ENCODE measurements at places on chromosomes 7 and 10.

- DNase-seq = peak; percentile 38
Measured at GRCh38 chr10:27223964-27224363, 16.6 kb downstream of the ACBD5 start.

DNA sequence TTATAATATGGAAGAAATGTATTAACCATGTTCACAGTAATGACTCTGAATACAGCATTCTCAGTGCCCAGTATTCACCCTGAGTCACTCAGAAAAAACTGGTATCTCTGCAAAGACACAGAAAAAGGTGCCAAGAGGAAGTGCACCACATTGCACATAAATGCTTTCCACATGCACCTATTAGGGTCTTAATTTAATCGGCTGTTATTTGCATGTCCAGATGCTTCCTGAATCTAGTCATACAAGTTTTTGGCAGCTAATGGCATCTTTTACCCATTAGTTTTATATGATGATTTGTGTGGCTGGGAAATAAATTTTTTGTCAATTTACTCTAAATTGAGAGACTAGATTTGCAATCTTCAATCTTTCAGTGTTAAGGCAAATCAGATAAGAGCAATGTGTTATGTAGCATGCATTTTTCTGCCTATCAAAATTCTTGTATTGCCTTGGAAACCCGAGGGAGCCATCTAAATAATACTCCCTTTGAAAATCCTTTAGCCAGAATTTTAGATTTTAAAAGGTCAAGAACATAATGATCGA is 58.2 kb downstream of the ZNF680 start:
- no peak for DNase-seq

- DNase-seq = no peak
Measured at GRCh38 chr7:27424749-27425148, 182.1 kb downstream of the EVX1 start.

- no peak for DNase-seq
Measured at GRCh38 chr10:47025540-47026300, 114.5 kb downstream of the PTPN20 start.

DNA sequence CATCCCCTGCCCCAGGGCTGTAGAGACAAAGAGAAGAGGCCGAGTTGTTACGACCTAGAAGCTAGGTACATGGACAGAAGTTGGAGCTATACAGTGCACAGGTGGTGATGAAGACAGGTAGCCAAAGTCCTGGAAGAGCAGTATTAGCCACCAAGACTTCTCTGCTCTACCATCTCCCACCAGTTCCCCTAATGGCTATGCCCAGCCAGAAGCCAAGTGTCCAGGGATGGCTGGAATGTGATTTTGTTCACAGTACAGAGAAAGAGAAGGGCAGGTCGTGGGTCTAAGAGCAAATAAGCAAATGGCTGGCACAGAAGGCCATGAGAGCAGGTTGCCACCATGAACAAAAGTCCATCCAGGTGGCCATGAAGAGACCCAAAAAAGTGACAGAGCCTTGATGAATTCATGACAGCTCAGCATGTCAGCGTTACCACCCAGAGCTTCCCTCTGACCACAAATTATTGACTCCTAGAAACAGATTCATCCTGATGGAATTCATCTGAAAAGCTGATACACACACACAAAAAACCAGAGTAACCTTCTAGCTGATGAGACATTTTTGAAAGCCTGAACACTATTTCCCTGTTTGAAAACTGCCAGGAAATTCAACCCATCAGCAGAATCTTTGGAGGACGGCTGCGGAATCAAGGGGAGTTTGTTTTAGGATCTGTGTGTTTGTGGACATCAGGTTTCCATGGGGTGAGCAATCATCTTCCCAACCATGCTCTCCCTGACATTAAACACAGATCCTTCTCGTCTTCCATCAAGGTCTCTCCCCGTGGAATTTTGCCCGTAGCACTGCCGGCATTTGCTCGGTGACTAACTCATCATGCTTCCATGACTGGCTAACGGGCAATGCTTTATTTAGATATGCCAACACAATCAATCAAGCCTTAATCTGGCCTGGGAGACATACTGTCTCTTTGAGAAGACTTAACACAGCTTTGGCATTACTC is 906.7 kb upstream of the AUTS2 start:
- no peak for DNase-seq

DNA sequence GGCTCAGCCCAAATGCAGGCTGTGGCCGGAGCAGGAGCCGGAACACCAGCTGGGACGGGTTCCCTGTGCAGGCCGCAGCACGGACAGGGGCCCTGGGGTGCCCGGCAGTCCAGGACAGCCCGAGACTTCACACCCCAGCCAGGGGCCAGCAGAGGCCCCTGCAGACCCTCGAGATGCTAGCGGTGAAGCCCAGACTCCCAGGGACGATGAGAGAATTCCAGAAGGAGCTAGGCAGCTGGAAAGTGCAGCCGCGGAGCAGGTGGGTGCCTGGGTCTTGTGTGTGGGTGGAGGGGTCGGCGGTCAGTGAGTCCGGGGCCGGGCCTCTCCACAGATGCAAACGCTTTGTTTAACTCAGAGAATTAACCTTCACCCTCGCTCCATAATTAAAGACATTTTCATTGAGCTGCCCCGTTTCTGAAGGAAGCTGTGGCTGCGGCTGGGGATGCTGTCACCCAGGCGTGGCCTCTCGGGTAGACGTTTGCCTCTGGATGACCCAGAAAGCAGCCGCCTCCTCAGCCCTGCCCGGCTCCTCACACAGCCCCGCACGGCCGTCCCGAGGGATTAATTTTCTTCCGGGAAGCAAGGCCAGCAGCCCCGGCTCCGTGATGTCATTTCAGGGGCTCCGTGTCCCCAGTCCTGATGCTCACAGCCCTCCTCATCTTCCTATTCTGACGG is 26.5 kb downstream of the KNDC1 start:
- no peak for DNase-seq

- DNase-seq = no peak
Measured at GRCh38 chr7:33742521-33742920, 162.8 kb upstream of the BMPER start.

- DNase-seq = no peak
Measured at GRCh38 chr7:90488220-90488619, 18.8 kb downstream of the PTTG1IP2 start.

DNA sequence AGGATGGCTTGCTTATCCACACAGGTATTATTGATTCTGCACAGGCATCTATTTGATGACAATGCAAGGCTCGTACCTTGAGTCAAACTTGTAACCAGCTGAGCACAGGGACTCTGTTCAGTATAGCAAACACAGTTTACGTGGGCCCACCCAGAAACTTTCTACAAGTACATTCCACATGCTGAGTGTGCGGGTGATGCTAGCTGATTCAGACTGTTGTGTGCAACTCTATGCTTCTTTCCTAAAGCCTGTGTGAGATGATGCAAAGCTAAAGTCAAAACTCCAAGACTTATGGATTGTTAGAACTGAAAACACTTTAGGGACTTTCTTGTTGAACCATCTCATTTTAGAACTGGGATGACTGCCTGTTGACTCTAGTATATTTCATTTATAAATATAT is 21.5 kb upstream of the CALD1 start:
- DNase-seq = no peak

GRCh38 chr7:29077176-29077575 is 69.2 kb downstream of the CPVL start:
- no peak for DNase-seq

DNA sequence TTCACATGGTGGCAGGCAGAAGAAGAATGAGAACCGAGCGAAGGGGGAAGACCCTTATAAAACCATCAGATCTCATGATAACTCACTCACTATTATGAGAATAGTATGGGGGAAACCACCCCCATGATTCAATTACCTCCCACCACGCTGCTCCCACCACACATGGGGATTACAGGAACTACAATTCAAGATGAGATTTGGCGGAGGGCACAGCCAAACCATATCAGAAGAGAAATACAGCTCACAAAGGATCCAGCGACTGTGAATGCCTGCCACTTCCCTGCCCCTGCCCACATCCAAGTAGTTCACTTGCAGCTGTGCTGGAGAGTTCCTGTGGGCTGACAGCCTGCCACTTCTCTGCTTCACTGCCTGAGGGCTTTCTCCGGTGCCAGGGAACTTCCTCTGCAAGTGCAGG is 148.7 kb downstream of the C7orf25 start:
- DNase-seq = no peak

DNA sequence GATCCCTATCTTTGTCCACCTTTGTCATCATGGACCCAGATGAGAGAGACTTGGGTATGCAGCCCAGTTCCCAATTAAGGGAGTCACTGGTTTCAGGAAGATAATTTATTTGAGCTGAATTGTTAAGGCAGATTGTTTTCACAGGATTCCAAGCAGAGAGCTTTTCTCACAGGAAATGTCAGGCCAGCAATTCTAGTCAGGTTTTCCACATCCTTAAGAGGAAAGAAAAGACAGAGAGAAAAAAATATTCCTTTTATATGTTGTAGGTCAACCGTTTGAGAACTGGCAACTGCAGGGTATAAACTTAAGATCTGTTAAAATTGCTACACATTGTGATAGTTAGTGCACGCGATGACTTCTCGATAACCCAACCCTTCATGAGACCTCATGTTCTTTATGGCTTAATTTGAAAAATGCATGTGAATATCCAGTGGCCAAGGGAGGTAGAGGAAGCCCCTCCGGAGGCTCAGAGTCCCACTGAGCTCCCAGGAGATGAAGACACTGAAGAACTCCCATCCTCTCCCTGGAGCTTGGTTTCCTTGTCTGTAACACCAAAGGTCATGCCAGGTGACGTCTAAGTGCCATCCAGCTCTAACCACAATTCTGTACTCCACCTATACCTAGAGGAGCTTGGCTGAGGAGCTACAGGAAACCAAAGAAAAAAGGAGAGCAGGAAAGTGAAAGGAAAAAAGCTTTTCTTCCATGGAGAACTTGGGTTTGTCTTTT is 45.6 kb downstream of the MINDY4 start:
- DNase-seq = no peak

- DNase-seq = no peak
Measured at GRCh38 chr7:90424720-90425119, 21.5 kb downstream of the CLDN12 start.

GRCh38 chr10:26485150-26485941 is 47.2 kb downstream of the APBB1IP start:
- DNase-seq = no peak

GRCh38 chr10:48769706-48770435 is 85.2 kb downstream of the WDFY4 start:
- DNase-seq = no peak

- DNase-seq = no peak
Measured at GRCh38 chr7:51354897-51355296, 38.3 kb upstream of the COBL start.

- no peak for DNase-seq
Measured at GRCh38 chr10:122981066-122981464, 864 bp downstream of the PSTK start.

- DNase-seq = no peak
Measured at GRCh38 chr10:110423650-110424049, 74.1 kb upstream of the DUSP5 start.

DNA sequence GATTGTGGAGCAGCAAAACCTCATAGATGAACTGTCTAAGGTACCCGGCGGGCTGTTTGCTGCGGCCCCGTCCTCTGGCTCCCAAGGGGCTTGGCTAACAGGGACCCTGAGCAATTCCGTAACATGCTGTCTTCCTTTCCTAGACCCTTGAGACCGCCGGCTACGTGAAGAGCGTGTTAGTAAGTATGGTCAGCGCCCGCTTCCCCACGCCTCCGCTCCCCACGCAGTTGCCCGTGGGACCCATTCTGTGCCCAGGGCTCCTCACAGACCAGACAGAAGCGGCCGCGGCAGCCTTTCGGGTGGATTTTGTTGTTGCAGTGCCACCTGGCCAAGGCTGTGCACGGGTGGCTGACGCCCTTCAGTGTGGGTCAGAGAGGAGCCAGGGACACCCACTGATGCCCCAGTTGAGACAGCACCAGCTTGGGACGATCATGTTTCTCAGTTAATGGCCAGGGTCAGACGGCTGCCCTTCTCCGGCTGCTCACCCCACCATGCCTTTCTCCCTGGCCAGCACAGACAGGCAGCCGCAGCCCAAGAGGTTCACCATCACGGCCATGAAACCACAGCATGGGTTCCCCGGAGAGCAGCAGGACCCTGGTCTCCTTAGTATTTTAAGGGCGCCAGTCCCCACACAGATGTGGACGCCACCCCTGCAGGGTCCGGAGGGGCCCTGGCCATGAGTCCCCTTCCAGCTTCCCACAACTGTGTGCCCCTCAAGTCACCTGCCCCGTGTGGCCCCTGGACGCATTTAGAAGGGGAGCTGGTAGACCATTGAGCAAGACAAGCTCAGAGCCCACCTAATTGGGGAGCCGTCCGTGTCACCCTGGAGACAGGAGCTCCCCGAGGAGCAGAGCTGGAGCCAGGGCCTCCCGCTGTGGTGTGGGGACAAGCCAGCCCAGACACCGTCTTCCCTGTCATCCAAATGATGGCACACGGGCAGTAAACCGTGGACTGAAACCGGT is 49.4 kb upstream of the DPYSL4 start:
- DNase-seq = no peak

DNA sequence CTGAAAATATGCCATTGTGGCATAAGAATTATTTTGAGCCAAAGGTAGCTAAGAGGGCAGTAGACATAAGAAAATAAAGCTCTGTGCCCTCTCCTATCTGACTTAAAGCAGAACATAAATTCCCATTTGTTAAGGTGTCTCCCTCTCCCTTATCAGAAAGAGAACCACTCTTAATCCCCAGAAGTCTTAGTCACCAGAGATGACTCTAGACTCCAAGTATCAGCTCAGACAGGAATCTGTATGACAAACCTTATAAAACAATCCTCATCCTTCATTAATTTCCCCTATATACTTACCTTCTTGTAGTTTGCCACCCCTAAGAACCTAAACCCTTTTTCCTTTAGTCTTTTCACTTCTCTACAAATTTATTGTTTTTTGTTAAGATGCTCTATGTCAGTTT is 21.8 kb upstream of the PIP4K2A start:
- DNase-seq = no peak

GRCh38 chr7:25978466-25978865 is 173.5 kb upstream of the NFE2L3 start:
- no peak for DNase-seq

- no peak for DNase-seq
Measured at GRCh38 chr10:93404048-93404354, 78.1 kb downstream of the MYOF start.

- DNase-seq = no peak
Measured at GRCh38 chr10:29470843-29471543, 163.8 kb downstream of the SVIL start.

GRCh38 chr10:130773941-130774340 is 537.6 kb downstream of the TCERG1L start:
- no peak for DNase-seq

GRCh38 chr7:44309271-44310091 is 15.9 kb downstream of the CAMK2B start:
- DNase-seq = peak; percentile 22

DNA sequence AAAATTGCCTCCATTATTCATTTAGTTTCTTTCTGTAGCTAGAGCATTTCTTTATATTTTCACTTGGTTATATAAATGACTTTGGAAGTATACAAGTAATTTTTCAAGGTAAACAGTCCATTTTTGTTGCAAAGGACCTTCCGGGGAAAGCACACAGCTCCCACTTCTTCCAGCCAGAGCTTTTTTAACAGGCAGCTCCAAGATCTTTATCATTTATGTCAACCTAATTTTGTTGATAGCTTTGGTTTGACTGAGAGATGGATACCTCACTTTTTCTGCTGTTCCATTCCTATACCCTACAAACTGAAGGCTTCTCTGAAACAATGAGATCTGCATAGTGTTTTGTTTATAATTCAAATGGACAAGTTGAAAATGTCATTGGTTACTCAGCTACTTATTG is 49.3 kb upstream of the RAB11FIP2 start:
- no peak for DNase-seq
